Chondrocyte (in vitro differentiated cells): ENCODE measurements at places on chromosomes 12 and 14. TPM values are rescaled to one million over a fixed set of nuclear protein-coding genes. Genes with fewer than 3 reads are reported as not detected.

PLEK2 gene
- total RNA-seq, result not detected in 3 replicates

DPY19L2 gene
- 6.7 to 8.9 TPM (median 6.9 TPM) in 3 replicates for total RNA-seq

GCH1 gene
- 0.56 to 1.4 TPM (median 0.95 TPM) in 3 replicates for total RNA-seq

NDUFA9 gene
- 68.1 to 87.9 TPM (median 68.7 TPM) in 3 replicates for total RNA-seq

CD4 gene
- 0.70 to 1.2 TPM (median 0.72 TPM) in 3 replicates for total RNA-seq

PCNX4 gene
- total RNA-seq, result 48.9 to 57.2 TPM (median 52.9 TPM) in 3 replicates

PPM1A gene
- 42.7 to 51.5 TPM (median 43.9 TPM) in 3 replicates for total RNA-seq

DNA sequence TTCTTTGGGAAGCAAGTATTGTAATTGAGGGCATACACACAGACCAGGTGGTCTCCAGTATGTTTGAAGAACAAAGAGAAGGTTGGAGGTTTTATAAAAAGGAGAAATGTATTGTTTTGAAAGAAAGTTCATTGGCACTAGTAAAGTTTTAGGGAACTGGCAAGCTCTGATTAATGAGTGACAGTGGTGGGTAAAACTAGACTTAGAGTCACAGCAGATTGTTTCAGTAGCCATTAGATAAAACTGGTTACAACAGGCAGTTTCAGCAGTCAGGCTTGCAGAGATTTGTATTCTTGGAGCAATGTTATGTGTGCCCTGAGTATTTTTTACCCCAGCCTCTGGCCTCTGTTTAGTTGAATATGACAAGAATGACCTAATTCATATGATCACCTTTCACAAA is 49.1 kb upstream of the ARID2 start:
- no peak overlapping the region for H3K27ac ChIP-seq
- no peak for DNase-seq
- H3K4me1 ChIP-seq, result no peaks in the 10 kb centered on the region
- no peaks in the 10 kb centered on the region for H3K36me3 ChIP-seq
- no peak overlapping the region for H3K4me3 ChIP-seq

GRCh38 chr12:3572560-3572959 is 81.6 kb downstream of the PRMT8 start:
- no peak overlapping the region for H3K4me3 ChIP-seq
- H3K27me3 ChIP-seq, result peaks cover 53% of the 10 kb centered on the region
- DNase-seq, result no peak
- H3K36me3 ChIP-seq, result no peaks in the 10 kb centered on the region

GRCh38 chr14:74065746-74066575 is 18.3 kb downstream of the ALDH6A1 start:
- H3K4me1 ChIP-seq, result peaks cover 8% of the 10 kb centered on the region
- DNase-seq, result no peak
- H3K36me3 ChIP-seq, result peaks cover 8% of the 10 kb centered on the region
- H3K27me3 ChIP-seq, result no peaks in the 10 kb centered on the region

DNA sequence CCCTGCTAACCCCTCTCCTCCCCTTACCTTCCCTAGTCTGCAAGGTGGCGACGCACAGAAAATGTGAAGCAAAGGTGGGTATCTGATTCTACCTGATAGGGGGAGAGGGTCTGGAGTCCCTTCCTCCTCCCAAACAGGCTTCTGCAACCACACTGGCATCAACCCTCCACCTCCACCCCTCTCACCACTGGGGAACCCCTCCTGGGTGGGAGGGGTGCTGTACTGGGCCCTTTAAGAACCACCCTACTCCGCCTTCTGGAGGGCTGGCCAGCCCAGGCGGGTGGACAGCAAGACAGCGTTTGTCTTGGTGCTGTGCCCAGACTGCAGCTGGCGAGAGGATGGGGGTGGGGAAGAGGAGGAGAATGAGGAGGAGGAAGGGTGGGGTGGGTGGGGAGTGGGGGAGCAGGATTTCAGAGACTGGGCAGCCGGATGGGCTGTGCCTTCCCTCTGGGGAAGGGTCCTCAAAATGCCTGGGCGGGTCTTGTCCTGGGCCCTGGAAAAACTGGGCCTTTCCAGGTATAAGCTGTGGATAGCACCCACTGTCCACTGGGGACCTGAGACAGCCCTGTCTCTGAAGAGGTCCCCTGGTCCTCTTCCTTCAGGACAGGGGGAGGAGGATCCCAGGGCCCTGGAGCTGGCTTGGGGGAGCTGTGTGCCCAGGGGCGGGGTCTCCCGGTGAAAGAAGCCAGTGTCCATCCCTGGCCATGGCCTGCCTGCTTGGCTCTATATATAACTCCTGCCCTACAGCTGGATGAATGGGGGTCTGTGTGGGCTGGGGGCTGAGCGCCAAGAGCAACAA is 2.8 kb downstream of the TNS2 start:
- H3K4me1 ChIP-seq, result peaks cover 88% of the 10 kb centered on the region
- no peak for DNase-seq
- peak overlapping the region; percentile 88 for H3K4me3 ChIP-seq
- no peaks in the 10 kb centered on the region for H3K27me3 ChIP-seq
- peak overlapping the region; percentile 99 for H3K27ac ChIP-seq

DNA sequence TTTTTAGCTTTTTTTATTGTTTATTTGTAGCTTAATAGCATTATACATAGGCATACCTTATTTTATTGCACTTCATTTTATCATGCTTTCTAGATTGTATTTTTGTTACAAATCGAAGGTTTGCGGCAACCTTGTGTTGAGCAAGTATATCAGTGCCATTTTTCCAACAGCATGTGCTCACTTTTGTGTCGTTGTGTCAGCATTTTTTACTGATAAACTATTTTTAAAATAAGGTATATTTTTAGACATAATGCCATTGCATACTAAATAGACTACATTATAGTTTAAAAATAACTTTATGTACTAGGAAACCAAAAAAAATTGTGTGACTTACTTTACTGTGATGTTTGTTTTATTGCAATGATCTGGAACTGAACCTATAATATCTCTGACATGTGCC is 56.2 kb upstream of the RESF1 start:
- peaks cover 2% of the 10 kb centered on the region for H3K4me1 ChIP-seq
- no peak overlapping the region for H3K4me3 ChIP-seq
- H3K27me3 ChIP-seq, result peaks cover 2% of the 10 kb centered on the region

- peaks cover 14% of the 10 kb centered on the region for H3K4me1 ChIP-seq
- H3K27me3 ChIP-seq, result peaks cover 16% of the 10 kb centered on the region
- H3K36me3 ChIP-seq, result no peaks in the 10 kb centered on the region
- no peak for DNase-seq
Measured at GRCh38 chr14:96205978-96206360, 1.3 kb downstream of the BDKRB2 start.

DNA sequence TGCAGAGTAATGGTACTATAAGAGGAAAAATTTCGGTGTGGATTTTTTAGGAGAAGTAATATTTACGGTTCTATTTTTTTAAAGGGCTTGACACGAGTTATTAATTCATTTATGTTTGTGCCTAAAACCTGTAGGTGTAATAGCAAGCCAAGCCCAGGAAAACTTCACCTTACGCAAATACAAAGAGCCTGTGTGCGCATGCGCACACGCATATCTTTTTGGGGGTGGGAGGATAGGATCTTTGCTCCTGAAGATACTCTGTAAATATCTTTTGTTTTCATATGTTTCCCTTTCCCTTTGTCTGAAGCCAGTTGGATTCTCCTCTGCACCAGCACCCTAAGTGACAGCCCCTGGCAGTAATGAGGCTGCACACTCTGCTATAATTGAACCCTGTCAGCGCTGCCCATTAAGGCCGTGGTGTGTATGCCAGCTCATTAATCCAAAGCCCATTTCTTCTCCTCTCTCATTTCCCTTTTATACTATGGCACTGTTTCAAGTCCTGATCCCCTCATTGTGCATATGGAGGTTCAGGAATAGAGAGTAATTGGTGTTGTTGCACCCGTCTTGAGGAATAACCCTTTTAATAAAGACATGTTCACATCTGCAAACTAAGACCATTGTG is 327.2 kb upstream of the E2F7 start:
- DNase-seq, result no peak
- no peaks in the 10 kb centered on the region for H3K4me1 ChIP-seq
- no peak overlapping the region for H3K27ac ChIP-seq
- H3K4me3 ChIP-seq, result no peak overlapping the region

DNA sequence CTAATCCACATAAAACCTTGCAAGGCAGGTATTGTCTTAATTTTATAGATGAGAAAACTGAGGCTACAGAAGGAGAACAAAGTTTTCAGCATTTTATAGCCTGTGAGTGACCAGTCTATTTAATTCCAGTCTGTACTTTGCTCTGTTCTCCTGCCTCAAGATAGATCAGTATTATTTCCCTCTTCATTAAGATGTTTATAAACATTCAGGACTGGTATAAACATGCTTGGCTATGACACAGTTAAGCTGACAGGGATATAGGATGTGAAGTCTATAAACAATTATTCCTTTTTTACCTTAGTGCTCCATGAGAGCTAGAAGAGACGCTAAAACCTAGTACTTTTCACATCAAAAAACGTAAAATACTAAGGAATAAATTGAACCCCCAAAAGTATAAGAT is 287.3 kb downstream of the RAD51B start:
- peaks cover 54% of the 10 kb centered on the region for H3K4me1 ChIP-seq
- H3K36me3 ChIP-seq, result no peaks in the 10 kb centered on the region
- no peak overlapping the region for H3K27ac ChIP-seq
- no peak for DNase-seq

DNA sequence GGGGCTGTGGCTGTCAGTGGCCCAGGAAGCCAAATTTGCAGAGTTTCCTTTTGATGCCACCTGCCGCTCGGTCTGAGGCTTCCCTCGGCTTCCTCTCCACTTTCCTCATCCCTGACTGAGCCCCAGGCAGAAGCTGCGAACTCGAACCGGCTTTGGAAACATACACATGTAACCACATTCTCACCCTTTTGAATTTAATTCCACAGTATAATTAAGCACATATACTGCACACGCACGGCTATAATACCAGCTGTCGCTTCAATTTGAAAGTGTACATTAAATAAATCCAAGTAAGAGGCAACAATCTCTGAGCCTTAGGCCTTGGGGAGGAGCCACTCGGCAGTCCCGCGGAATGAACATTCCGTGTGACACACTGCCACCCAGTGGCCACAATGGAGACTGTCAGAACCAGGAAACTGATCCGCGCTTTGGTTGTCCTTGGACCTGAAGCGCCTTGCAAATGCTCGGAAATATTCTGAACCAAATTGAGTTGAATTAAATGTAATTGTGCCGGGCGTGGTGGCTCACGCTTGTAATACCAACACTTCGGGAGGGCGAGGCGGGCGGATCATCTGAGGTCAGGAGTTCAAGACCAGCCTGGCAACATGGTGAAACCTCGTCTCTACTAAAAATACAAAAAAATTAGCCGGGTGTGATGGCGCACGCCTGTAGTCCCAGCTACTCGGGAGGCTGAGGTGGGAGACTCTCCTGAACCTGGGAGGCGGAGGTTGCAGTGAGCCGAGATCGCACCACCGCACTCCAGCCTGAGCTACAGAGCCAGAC is 117.9 kb upstream of the TMPO start:
- no peaks in the 10 kb centered on the region for H3K36me3 ChIP-seq
- no peak for DNase-seq
- H3K4me3 ChIP-seq, result peak overlapping the region; percentile 76
- peaks cover 3% of the 10 kb centered on the region for H3K27me3 ChIP-seq

DNA sequence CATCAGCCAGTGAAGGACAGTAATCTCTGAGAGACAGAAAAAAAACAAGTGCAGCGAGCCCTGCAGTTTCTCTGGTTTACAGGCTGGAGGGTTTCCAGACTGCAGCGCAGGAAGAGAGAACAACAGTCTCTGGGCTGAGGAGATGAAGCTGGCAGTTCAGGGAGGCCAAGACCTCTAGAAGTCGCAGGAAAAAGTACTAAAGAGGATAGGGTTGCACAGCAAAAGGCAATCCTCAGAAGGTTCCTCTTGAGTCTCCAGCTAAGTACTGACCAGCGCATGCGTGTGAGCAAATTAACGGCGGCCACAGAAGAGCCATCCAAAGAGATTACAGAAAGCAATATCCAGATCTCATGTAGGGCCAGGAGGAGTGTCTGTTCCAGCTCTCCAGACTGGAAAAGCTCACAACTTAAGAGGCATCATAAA is 12.2 kb upstream of the CCDC60 start:
- H3K27me3 ChIP-seq, result peaks cover 2% of the 10 kb centered on the region
- no peak for DNase-seq
- H3K36me3 ChIP-seq, result no peaks in the 10 kb centered on the region
- H3K4me1 ChIP-seq, result no peaks in the 10 kb centered on the region

DNA sequence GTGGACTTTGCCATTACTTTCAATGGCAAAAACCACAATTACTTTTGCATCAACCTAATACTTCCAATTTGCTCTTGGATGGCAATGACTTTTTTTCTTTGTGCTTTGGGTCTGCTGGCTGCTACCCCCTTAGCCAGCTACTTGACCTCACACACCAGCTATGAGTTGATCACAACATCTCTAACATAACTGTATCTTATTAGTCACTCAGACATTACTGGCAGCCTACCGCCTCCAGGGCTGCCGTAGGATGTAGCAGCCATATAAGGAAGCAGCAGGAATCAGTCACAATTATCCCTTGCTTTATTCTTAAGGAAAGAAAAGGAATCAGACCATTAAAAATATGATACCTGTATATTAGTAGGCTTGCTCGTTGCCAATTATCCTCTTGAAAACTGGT is 260.5 kb downstream of the ADAMTS20 start:
- no peak overlapping the region for H3K4me3 ChIP-seq
- no peak overlapping the region for H3K27ac ChIP-seq
- H3K27me3 ChIP-seq, result no peaks in the 10 kb centered on the region
- DNase-seq, result no peak
- no peaks in the 10 kb centered on the region for H3K36me3 ChIP-seq

DNA sequence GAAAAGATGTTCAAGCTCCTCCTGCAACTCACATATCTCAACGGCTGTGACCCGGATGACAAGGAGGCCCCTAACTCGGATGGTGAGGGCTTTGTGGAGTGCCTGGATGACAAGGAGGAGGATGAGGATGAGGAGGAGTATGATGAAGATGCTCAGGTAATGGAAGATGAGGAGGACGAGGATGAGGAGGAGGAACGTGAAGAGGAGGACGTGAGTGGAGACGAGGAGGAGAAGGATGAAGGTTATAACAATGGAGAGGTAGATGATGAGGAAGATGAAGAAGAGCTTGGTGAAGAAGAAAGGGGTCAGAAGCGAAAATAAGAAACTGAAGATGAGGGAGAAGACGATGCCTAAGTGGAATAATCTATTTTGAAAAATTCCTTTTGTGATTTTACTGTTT is 702 bp downstream of the ANP32D start:
- no peaks in the 10 kb centered on the region for H3K4me1 ChIP-seq
- H3K4me3 ChIP-seq, result no peak overlapping the region
- no peak for DNase-seq
- no peak overlapping the region for H3K27ac ChIP-seq
- peaks cover 4% of the 10 kb centered on the region for H3K36me3 ChIP-seq
- H3K27me3 ChIP-seq, result peaks cover 9% of the 10 kb centered on the region

DNA sequence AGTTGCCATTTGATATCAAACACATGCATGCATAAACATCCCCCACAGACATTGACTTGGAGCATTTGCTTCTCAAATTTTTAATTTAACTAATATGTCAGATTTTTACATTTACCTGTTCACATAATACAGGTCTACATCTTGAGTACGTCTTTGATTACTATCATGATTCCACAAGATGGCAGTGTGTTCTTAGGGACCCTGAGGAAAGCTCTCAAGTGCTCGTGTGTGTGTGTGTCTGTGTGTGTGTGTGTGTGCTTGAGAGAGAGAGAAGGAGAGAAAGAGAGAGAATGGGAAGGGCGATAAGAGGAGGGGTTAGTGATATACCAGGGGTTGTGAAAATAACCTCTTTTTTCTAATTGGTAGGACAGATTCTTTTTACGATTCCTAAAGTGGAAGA is 167.1 kb upstream of the OR4E1 start:
- H3K36me3 ChIP-seq, result no peaks in the 10 kb centered on the region
- H3K4me1 ChIP-seq, result no peaks in the 10 kb centered on the region
- H3K27ac ChIP-seq, result no peak overlapping the region
- peaks cover 22% of the 10 kb centered on the region for H3K27me3 ChIP-seq
- DNase-seq, result no peak
